Camera-type eye (tissue), 1 donor: ENCODE measurements at places on chromosomes 13 and 19. TPM values are rescaled to one million over a fixed set of nuclear protein-coding genes. Genes with fewer than 3 reads are reported as not detected.

The ZNF835 gene
- 12.2 TPM for total RNA-seq

The MUC16 gene
- 10.1 TPM for total RNA-seq

The NXNL1 gene
- total RNA-seq: 3.6 TPM

The STRN4 gene
- total RNA-seq: 71.9 TPM

The SLITRK6 gene
- total RNA-seq: 17.6 TPM
